ENCODE measurements at places on chromosomes 7 and 10.

DNA sequence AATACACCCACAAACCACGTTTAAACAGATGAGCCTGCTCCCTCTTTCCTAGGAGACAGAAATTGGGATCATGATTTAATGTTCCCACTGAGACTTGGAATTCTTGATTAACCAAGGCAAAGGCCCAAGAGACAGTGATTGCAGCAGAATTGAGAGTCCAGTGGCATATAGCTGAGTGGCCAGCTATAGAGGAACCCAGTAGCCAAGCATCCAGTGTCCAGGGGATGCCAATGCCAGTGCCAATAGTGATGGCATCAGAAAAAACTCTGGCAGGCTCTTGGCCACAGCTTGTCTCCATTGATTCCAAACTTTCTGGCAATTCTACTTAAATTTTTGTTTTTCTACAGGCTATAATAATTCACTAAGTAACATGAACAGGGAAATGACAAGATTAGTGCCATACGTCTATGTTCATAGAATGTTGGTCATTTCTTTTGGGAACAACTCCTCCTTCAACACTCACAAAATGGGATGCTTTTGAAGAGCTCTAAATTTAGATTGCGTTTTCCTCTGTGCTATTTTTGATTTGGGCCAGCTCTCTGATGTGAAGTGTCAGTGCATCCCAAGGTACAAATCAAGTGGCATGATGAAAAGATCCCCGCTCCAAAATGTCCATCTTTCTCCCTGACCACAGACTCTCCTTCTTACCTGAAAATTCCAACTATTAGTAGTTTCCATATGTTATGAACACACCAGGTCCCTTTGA, 83.1 kb upstream of the A1CF start:
- DNase-seq, result no peak

GRCh38 chr10:46229144-46229563, 57.6 kb upstream of the ANTXRL start:
- no peak for DNase-seq

DNA sequence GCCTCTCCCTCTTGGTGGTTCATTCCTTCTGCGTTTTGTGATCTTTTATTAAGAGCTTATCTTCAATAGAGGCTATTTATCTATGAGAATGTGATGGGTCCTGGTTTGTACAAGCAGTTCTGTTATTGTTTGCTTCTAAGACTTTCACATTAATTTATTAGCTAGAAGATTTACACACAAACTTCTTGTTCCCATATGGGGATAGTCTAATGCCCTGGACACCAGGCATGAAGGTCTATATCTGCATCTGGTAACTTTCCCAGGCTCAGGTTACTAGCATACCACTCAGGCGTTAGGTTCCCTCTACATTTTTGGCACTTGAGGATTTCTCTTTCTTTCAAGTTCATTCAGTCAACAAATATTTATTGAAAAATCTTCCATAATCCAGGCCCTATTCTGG, 7.7 kb downstream of the XPNPEP1 start:
- DNase-seq, result no peak

GRCh38 chr7:142795339-142795863, 24.6 kb downstream of the PRSS2 start:
- DNase-seq, result no peak

GRCh38 chr10:81820418-81820817, 54.6 kb upstream of the NRG3 start:
- no peak for DNase-seq

DNA sequence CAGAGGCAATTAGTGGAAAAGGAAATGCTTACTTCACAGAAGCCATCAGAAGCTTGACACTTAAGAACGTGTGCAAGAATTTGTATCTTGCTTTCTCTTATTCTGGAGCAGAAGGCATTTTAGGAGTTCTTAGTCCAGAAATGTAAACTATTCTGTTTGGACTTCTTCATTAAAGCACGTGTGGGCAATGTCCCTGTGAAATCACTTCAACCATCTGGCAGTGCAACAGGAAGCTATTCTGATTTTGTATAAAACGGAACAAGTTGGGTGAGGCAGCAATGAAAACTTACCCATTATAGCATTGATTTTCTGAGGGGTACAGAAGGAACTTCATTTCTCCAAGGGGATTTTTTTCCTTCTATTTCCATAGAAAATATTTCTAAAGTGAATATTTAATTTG, 21.3 kb upstream of the ARHGAP21 start:
- no peak for DNase-seq

DNA sequence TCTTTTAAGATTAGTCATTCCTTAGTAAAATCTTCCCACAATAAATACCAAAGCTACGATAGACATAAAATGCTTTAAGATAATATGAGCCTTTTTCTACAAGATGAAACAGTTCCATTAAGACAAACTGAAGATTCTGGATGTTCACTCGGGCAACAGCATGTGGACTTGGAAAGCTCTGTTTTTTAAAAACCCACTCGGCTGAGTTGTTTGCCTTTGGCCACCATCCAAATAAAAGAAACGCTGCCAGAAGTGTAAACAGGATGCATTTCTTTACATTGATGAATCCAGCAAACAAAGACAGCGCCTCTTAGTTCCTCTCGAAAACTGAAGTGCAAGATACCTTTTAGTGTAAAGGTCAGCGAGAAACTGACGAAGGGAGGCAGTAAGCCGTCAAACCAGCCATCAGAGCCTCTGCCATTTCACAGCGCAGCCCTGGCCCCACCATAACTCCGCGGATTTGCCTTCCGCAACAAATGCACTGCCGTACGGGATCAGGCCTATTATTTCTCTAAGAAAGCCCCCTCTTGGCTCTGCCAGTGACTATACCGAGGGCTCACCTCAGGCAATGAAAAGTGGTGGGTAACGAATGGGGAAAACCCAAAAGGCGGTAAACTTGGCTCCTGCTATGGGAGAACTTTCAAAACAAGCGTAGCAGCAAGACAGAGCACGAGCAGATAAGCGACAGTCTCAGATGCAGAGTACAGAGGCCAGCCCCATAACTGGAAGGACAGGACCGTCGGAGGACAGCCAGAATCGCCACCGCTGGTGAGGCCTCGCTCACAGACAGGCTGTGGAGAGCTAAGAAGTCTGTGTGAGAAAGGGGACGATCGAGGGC, 41.4 kb downstream of the GNA12 start:
- DNase-seq, result no peak

GRCh38 chr10:93947524-93947923, 46.2 kb upstream of the PLCE1 start:
- DNase-seq, result no peak

- DNase-seq, result no peak
Measured at GRCh38 chr7:134104166-134104565, 23.0 kb upstream of the LRGUK start.

DNA sequence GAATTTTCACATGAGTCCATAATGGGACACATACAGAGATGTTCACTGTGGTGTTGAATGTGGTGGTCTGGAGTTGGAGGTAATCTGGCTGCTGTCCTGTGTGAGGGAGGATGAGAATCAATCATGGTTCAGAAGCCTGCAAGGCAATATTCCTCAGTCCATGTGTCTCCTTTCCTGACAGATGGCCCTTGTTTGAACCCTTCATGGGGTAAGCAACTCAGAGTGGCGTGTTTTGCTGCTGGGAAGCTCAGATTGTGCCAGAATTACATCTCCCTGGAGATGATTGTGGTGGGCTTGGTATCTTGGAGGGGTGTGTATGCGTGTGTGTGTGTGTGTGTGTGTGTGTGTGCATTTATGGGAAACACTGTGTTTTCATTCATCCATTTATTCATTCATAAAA, 44.5 kb upstream of the COMTD1 start:
- DNase-seq, result no peak

All from activated T-cell treated with anti-CD3 and anti-CD28 coated beads for 48 hours (primary cell).